ENCODE measurements at places on chromosomes 16 and 17. TPM values are rescaled to one million over a fixed set of nuclear protein-coding genes. Genes with fewer than 3 reads are reported as not detected.

MRPL10 gene
- 62.1 TPM for total RNA-seq

ZNF205 gene
- total RNA-seq, result not detected

PAFAH1B1 gene
- total RNA-seq, result 130 TPM

KRTAP9-2 gene
- total RNA-seq, result not detected

CACNG5 gene
- total RNA-seq, result not detected

TAT gene
- total RNA-seq, result 0.45 TPM

NCOR1 gene
- 92.2 TPM for total RNA-seq

SDK2 gene
- 0.08 TPM for total RNA-seq

GRCh38 chr17:77087650-77088454 lies 52.9 kb upstream of the SEC14L1 start:
- no peak for DNase-seq

GRCh38 chr16:85566561-85567100 lies 46.5 kb upstream of the GSE1 start:
- DNase-seq, result no peak

- no peak for DNase-seq
These were observed 25.1 kb upstream of the RMI2 start for GRCh38 chr16:11320170-11320569.

GRCh38 chr16:1429012-1429411 lies 1.9 kb upstream of the PERCC1 start:
- DNase-seq, result no peak

- DNase-seq, result no peak
These were observed at the start of gene TBX4 for GRCh38 chr17:61452301-61453290. TSS of gene TBX4 (plus strand) at chr17:61452422. CDS start at chr17:61456491, 4,069 bp downstream.

DNA sequence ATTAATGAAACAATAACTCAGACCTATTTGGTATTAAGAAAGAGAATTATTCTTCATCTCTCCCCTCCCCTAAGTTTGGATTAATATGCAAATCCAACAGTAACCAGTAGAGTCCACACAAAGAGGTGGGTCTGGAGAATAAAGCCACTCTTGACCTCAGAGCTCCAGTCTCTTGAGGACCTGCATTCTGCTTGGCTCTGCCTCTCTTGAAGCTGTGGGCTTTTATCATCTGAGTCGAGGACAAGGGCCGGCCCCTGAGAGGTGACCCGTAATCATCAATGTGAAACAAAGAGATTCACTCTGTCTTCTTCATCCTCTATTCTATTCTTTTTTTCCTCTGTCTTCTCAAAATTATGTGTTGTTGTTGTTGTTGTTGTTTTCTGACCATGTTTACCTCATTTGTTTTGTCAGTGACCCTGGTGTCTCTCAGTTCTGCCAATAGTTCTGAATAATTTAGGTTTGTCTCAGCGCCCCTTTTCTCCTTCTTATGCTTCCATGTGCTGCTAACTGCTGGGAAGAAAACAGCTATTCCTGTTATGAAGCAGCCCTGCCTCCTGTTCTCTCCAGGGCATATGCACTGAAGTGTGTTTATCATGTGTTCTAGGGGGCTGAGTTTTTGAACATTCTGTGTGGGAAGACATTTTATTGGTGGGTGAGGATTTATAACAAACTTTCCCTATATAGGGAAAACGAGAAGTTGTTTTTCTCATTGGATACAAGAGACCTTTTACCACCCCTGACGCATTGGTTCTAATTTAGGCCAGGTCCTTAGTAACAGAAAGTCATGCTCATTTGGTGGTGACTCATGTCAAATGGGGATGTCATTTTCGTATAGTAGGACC lies 135.8 kb downstream of the TRIM37 start:
- no peak for DNase-seq

DNA sequence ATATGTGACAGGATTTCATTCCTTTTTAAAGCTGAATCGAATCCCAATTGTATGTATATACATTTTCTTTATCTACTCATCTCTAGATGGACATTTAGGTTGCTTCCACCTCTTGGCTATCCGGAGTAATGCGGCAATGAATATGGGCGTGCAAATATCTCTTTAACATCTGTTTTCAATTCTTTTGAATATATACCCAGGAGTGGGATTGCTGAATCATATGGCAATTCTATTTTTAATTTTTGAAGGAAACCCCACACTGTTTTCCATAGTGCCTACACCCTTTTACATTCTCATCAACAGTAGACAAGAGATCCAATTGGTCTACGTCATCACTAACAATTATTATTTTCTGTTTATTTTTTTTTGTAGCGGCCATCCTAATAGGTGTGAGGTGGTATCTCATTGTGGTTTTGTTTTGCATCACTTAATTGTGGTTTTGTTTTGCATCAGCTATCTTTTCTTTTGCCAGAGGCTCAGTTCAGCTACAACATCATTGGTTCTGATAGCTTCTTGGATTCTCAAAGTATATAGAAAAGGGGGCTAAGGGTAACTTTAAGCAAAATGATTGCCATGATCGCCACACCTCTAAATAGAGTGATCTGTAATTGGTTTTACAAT lies 25.6 kb upstream of the MAP2K6 start:
- no peak for DNase-seq

DNA sequence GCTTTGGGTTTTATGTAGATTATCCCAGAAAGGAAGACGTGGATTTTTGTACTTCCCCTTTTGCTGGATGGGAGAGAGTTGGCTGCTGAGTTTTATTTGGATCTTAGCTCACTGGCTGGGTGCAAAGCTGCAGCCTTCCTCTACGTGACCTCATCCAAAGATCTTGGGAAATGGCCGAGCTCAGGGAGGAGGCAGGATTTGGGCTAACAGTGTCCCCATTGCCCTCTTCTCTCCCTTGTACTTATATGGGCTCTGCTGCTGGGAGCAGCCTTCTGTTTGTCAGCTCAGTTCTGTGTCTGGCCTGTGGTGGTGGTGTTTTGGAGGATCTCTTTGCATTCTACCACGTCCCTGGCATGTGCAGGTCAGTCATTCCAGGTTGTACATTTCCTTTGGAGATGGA lies 2.0 kb downstream of the AOC3 start:
- no peak for DNase-seq

- DNase-seq, result no peak
These were observed 86.9 kb upstream of the CBX4 start for GRCh38 chr17:79926142-79926604.

DNA sequence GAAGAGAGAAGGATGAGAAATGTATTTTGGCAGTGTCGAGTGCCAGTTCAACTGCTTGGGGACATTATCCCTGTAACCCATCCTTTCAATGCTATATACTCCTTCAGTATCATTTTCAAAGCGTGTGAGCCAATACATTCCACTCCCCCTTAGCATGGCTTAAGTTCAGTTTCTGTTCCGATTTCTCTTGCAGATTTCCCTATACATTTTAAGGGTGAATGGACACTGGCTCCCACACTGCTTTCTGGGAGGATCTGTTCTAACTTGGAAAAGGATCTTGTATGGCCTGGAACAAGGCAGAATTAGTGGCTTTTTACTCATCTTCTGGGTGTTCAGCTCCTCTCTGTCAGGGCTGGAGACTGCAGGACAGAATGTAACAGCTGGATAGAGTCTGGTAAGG lies 333.8 kb downstream of the HAPSTR1 start:
- no peak for DNase-seq

DNA sequence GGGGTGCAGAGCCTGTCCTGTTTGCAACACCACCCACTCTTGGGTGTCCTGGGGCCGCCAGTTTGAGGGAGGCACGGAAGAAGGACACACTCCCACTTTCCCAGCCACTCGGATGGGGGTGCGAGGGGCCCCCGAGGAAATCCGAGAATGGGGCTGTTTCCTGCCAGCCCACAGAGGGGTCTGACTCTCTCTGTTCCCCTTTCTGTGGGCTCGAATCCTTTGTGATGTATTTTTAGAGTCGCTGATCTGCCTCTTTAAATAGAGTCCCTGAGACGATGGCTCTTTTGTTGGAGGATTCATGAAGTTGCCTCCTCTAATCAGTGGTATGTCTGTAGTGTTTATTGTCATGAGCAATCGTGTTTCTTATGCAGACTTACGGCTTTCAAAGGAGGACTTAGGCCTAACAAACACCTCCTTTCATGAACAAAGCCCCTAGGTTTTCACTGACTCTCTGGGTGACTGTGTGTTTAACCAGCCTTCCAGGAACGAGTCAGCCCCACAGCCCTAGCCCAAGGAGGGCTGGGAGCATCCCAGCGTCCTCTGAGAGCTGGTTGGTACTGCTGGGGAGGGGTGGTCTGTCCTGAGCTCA lies 29.1 kb downstream of the CIBAR2 start:
- no peak for DNase-seq

DNA sequence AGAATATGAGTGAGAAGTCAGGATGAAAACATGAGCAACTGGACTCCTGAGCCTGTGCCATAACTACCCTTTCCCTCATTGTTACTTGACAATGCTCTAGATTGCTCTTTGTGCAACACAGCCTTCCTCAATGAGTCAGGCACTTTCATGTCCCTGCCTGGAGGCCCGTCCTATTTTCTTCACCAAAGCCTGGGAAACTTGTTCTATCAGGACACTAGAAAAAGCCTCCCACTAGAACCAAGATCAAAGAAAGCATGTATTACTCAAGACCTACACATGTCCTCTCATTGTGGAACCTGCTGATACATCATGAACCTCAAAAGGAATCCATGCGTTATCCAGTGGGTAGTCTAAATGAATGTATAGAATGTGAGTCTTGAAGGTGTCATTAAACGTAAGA lies 624.5 kb downstream of the TOX3 start:
- DNase-seq, result no peak

DNA sequence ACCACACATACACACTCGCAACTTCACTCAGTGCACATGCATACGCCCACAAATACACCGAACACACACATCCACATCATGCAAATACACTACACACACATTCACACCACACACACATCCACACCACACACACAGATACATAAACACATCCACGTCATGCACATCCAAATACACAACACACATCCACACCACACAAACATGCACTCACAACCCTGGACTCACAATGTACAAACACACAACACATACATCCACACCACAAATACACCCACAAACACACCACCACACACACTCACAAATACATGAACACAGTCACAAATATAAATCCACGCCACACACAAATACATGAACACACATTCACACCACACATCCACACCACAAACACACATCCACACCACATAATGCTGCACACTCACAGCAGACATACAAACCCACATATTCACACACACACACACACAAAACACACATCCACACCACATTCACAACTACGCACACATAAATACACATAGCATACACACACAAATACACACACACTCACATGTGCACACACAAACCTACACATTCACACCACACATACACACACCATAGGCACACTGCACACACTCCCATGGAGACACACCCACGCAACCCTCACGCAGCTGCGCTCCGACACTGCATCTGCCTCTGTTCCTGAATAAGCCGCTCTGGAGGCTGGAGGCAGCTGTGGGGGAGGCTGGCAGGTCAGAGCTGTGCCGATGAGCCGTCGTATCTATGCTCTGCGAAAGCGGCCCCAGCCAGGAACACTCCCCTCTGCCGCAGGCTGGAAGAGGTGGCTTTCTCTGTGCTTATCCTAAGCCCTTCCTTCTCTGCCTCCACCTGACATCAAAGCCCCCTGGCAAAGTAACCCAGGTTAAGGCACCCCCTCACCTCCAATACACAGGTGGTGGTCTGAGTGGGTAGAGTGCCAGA lies 141.8 kb downstream of the GRIN2A start:
- DNase-seq, result no peak

- DNase-seq, result no peak
These were observed 135.2 kb upstream of the CPHXL start for GRCh38 chr16:75861311-75862097.

DNA sequence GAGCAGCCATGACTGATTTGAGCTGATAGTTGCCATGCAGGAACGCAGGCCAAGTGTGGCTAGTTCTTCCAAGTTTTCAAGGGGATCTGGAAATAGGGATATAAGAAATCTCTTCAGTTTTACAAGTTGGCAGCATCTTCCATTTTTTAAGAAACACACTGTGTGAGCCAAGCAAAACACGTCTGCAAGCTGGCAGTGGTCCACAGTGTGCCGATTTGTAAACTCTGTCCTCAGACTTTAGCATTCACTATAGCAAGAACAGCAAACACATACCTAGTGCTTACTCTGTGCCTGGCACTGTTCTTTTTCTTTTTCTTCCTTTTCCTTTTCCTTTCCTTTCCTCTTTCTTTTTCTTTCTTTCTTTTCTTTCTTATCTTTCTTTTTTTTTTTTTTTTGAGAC lies 2.9 kb downstream of the ORAI3 start:
- DNase-seq, result no peak

- no peak for DNase-seq
These were observed 8.7 kb upstream of the PITPNA start for GRCh38 chr17:1571341-1571704.

DNA sequence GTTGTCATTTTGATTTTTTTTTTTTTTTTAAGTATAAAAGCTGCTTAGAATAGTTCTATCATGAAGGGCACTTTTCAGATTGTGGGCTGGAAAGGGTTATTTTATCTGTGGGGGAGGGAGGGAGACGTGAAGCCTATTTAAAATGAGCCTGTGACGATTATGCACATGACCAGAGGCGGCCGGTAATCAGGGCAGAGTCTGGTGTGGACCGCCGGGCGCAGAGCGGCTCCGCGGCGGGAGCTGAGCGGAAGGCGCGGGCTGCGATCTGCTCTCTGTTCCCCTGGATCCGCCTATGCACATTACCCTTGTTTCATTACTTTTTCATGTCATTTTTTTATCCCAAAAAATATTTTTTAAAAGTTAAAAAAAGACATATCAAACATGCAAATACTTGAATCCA lies 23.5 kb downstream of the TMC6 start:
- DNase-seq, result no peak

GRCh38 chr16:20859229-20859628 lies 40.9 kb downstream of the DCUN1D3 start:
- no peak for DNase-seq

GRCh38 chr16:678858-679813 lies 1.1 kb upstream of the STUB1 start:
- peak; percentile 40 for DNase-seq

- peak; percentile 95 for DNase-seq
These were observed at the start of gene SKA2 for GRCh38 chr17:59154721-59155438. TSS of gene SKA2 (minus strand) at chr17:59155186. CDS start at chr17:59155163, 23 bp downstream.

GRCh38 chr17:52157603-52158449 lies 688 bp downstream of the CA10 start:
- DNase-seq, result no peak

GRCh38 chr16:67883872-67884261 lies 818 bp upstream of the NRN1L start:
- DNase-seq, result peak; percentile 74

DNA sequence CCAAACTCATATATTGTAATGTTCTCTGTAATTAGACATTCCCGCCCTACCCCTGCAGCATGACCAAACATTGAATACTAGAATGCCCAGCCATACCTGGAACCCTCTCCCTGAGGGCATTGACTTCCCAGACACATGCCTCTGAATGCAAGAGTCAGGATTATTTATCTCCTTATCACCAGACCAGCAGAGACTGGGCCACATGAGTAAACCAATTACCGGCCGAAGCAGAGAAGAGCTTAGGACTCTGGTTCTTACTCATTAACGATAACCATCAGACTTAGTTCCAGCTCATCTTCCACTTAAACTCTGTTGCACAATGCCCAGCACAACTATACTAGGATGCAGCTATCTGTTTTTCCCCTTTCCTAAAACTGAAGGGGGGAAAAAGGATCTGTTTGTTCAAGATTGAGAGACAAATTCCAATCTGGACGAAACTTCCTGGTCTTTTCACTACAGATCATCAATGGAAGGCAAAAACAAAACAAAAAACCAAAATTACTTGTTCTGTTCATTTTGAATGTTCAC lies 88.2 kb upstream of the CORO6 start:
- DNase-seq, result no peak

GRCh38 chr17:72119873-72120641 lies 763 bp upstream of the SOX9 start:
- no peak for DNase-seq

GRCh38 chr17:66416207-66416940 lies 114.0 kb downstream of the PRKCA start:
- no peak for DNase-seq

All from activated T-cell treated with anti-CD3 and anti-CD28 coated beads, Interleukin-2, amount 50 U/mL, for 4 hours (primary cell).